ENCODE measurements at places on chromosomes 5 and 9.

DNA sequence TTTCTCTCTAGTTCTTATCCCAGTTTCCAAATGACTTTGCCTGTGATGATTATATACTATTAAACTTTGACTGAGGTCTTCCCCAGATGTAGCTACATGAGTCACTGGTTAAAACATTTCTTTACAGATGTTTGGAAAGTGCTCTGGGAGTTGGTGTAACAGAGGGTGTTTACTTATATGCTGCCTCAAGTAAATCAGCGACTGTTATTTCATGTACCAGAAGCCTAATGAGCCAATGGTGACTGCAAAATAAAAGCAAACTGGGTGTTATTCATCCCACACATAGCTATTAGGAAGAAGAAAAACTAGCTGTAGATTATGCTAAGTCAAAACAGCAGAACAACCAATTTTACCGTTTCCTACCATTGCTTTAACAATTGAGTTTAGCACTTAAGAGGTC lies 929.7 kb upstream of the SEMA6A start:
- DNase-seq, result peak; percentile 5

- no peak for DNase-seq
Observed at GRCh38 chr9:115422932-115423440, 305.0 kb upstream of the TNC start.

DNA sequence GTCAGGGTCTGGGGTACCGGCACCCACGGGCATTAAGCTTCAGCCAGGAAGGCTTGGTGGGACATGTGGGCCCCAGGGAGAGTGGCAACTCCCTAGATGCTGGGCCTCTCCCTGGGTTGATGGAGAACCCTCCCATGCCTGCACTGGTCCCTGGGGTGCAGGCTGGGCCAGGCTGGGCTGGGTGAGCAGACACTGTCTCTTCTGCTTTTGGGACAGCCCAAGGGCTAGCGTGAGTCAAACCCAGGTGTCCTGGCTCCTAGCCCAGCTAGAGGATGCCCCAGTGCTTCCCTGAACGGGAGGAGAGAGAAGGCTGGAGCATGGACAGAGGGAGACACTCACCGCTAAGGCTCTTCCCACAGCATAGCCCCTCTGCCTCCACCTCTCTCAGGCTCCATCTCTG lies 5.7 kb upstream of the AQP7 start:
- no peak for DNase-seq

GRCh38 chr9:136978073-136978864 lies 965 bp downstream of the PTGDS start:
- DNase-seq, result peak; percentile 46

GRCh38 chr5:91252916-91253315 lies 130.2 kb downstream of the ARRDC3 start:
- no peak for DNase-seq

- no peak for DNase-seq
Observed at GRCh38 chr9:82115331-82115730, 126.8 kb downstream of the SPATA31D1 start.

DNA sequence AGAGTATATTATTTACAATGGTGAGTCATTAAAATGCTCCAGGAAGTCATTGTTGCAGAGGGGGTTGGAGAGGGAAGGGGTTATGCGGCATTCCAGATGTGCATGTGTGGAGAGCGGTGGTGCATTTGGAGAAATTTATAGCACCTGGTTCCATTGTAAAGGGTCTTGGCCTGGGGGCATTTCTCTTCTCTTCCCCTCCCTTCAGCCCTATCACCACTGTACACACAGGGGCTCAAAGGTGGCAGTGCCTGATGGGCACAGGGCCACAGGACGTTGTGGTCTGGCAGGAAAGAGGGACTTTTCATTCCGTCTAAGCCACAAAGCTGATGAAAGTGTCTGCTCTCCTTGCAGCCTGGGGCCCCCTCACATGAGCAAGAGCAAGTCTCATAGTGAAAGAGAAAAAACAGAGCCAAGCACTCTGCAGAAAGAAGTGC lies 442.4 kb upstream of the ZNF462 start:
- DNase-seq, result peak; percentile 91

Measured in fibroblast of skin of right biceps (primary cell).